ENCODE measurements at places on chromosomes 3 and 15.

GRCh38 chr3:194387276-194387675 is 11.8 kb downstream of the GP5 start:
- no peak for DNase-seq

DNA sequence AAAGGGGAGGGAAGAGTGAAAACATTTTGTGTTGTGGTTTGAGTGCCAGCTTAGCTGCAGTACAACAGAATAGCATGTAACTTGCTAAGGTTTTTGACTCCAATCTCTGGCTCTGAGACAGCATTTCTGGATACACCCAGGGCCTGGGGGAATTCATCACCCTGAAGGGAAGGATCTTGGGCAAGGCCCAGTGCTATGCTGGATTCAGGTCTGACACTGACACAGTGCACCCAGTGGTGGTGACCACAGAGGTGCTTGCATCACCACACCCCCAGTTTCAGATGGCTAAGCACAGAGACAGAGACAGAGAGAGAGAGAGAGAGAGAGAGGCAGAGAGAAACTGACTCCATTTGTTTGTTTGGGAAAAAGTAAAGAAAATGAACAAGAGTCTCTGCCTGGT is 74.1 kb upstream of the KBTBD8 start:
- DNase-seq: no peak

DNA sequence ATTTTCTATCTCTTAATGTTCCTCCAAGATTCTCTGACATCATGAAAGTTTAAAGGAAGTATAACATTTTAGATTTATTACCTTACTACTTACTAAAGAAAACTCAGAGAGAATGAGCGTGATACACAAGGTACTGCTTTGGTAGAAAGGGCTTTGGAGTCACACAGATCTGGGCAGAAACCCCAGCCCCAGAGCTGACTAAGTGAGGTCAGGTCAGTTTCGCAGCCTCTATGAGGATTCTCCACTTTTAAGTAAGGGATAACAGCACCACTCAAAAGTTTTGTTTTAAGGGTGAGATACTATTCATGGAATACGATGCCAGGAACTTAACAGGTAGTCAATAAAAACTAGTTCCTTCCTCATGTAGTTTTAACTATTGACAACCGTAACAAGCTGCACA is 76.1 kb downstream of the CLDN11 start:
- no peak for DNase-seq

DNA sequence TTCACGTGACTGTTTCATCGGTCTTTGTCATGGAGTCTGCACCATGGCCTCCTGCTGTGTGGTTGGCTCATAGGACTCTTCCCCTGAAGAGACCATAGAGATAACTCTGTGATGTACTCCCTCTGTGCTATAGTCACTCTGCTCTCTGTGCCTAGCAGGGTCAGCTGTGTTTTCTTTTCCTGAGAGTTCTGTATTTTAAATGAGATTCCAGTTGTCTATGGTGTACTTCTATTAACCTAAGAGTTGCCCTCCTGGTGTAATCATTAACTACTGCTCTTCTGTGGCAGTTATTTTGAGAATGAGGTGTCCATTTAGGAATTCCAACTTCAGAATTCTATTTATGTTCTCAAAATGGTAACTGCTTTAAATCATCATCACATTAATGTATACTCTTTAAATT is 114.5 kb upstream of the ARPP21 start:
- no peak for DNase-seq

DNA sequence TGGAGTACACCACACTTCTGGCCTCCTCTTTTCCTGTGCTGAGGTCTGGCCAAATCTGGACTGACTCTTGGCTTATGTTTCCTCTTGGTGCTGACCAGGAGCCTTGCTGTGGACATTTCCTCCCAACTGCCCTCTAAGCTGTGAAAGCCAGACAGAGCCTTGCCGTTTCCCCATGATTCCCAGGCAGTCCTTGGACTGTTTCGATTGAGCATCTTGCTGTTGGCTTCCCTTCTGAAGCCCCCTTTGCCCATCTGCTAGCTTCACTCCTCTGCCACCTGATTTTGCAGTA is 110.5 kb downstream of the EPHB1 start:
- DNase-seq: no peak

DNA sequence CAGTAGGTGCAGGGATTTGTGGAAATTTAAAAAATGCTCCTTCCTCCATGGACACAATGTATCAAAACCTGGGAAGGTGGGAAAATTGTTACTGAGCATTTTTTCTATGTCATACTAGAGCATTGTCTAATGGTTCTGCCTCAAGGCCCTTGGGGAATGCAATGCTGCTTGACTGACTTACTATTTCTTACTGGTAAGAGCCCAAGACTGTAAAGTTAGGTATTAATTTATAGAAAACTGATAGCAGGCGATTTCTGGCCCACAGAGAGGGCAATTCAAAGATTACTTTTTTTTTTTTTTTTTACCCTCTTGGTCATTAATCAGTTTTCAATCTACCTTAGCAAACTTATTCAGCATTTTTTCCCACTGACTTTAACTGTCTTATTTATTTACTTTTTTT is 38.5 kb upstream of the MRPL3 start:
- DNase-seq: no peak

- DNase-seq: no peak
These were observed 303.9 kb upstream of the ALCAM start for GRCh38 chr3:105062853-105063252.

- DNase-seq: no peak
These were observed 74.8 kb upstream of the P2RY1 start for GRCh38 chr3:152760024-152760563.

DNA sequence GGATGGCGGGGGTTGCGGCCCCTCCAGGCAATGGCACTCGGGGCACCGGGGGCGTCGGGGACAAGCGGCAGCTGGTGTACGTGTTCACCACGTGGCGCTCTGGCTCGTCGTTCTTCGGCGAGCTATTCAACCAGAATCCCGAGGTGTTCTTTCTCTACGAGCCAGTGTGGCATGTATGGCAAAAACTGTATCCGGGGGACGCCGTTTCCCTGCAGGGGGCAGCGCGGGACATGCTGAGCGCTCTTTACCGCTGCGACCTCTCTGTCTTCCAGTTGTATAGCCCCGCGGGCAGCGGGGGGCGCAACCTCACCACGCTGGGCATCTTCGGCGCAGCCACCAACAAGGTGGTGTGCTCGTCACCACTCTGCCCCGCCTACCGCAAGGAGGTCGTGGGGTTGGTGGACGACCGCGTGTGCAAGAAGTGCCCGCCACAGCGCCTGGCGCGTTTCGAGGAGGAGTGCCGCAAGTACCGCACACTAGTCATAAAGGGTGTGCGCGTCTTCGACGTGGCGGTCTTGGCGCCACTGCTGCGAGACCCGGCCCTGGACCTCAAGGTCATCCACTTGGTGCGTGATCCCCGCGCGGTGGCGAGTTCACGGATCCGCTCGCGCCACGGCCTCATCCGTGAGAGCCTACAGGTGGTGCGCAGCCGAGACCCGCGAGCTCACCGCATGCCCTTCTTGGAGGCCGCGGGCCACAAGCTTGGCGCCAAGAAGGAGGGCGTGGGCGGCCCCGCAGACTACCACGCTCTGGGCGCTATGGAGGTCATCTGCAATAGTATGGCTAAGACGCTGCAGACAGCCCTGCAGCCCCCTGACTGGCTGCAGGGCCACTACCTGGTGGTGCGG is 1.9 kb downstream of the CHST2 start:
- DNase-seq: peak; percentile 45

- no peak for DNase-seq
These were observed 500.6 kb upstream of the AGTR1 start for GRCh38 chr3:148197061-148197460.

DNA sequence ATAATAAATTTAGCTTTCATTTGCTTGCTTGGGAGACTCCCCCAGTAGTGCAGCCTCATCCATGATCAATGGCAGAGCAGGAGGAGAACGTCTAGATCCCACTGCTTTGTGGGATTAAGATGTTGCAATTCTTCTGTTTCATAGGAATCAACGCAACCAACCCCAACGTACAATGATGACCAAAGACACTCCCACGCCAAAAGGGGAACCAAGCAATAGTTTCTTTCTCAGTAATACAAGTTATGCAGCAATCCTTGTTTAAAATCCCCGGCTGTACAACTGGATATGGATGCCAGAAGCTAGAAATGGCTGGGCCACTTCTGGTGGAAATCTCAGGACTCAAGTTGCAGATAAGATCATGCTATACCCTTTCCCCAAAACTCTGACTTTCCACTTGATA is 411.2 kb downstream of the VPS13C start:
- DNase-seq: no peak

- DNase-seq: no peak
These were observed 15.8 kb downstream of the TMC3 start for GRCh38 chr15:81358248-81358647.
